ENCODE measurements at places on chromosomes 6 and 20.

DNA sequence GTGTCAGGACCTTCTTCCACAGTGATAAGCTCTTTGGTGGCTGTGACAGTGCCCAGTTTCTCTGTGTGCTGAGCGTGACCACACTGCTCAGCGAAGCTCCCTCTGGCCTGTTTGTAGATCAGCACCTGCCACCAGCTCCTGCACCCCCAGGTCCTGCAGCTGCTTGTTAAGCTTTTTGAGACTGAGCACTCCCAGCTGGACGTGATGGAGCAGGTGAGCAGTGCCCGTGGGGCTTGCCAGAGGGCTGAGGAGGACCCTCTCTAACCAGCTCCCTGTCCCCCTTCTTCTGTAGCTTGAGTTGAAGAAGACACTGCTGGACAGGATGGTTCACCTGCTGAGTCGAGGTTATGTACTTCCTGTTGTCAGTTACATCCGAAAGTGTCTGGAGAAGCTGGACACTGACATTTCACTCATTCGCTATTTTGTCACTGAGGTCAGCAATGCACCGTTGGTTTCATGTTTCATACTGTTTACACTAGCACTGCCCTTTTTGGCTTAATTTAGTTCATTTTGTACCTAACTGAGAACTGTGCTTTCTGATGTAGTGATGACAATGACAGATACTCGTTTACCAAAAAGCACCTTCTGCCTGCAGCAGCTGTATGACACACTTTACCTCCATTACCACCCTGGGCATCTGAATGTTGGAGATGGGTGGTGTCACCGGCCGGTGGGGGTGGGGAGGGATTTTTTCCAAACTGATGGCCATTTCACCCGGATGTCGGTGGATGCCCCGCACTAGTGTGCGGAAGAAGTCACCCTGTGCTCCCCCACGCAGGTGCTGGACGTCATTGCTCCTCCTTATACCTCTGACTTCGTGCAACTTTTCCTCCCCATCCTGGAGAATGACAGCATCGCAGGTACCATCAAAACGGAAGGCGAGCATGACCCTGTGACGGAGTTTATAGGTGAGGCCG, 12.5 kb downstream of the NELFCD start:
- DNase-seq, result no peak

DNA sequence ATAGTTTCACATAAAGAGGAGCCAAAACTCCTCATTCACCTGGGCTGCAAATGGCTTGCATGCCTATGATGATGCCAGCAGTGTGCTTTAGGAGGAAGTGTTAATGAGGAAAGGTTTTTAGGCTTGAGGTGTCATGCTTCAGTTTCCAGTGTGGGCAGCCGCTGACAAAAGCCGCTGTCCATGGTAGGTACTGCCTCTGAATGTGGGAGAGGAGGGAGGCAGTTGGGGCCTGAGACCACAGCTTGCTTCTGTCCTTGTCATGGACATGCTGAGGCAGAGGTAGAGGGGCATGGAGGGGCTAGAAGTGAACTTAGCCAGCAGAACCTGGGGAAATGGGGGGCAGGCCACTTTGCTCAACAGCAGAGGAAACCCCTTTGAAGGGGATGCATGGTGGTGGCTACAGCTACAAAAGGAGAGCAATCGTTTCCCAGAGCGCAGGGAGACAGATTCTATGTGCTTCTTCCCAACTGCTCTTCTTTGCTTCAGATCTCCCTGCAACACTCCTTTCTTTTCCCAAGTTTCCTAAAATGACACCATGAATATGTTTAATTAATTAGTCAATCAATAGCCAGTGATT, 372.1 kb upstream of the CNR1 start:
- no peak for DNase-seq

DNA sequence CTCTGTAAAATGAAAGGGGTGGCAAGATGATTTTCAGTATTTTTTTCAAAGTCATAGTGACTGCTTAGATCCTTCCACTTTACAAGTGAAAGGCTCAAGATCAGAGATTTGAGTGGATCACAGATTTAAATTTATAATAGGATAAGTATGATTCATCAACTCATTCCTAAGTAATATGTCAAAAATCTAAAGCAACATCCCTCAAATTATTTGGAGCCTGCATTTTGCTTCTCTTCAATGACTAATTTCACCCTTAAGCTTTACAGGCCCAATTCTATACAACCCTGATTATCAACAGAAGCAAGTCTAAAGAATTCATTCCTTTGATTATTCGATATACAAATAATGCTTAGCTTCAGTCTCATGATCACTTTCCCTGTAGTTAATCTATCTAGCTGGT, 93.9 kb upstream of the HEY2 start:
- DNase-seq, result no peak

DNA sequence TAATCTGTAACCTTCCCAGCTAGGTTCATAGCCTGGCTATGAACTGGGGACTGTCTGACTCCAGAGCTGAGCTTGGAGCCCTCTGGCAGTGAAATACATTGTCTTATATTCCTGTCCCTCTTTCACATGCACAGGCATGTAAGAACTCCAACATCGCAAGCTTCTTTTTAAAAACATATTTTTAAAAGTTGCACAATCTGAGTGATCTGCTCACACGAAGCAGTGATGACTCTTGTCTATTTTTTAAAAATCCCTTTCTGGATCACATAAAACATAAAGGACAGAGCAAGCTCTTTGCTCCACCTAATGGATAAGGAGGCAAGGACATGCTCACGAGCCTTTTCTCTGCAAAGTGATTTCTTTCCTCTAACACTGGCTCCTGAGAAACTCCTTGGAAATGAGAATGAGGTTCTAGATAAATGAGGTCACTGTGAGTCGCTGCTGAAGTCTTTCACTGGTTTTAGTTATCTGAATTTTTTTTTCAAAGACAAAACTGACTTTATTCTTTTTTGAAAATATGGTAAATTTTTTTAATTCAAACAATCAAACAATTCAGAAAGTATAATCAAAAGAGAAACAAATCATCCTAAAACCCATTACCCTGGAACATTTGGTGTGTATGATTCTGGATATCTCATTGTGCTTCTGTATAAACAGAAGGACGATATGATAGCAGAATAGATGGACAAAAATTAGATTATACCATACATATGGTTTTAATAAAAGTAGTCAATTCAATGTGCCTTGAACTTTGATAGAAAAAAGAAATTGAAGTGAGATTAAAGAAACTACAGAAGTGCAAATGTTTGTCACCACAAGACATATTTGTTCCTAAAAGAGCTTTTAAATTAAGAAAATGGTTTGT, 30.8 kb downstream of the IL20RA start:
- peak; percentile 42 for DNase-seq

- no peak for DNase-seq
Observed at GRCh38 chr6:113513086-113513485, 344.1 kb upstream of the MARCKS start.
